ENCODE measurements at places on chromosomes 7 and 10.

GRCh38 chr10:48821692-48822091 is 117.9 kb downstream of the LRRC18 start:
- DNase-seq = no peak

- DNase-seq = no peak
Measured at GRCh38 chr7:130349911-130350782, 5.5 kb downstream of the CPA5 start.

GRCh38 chr10:89685936-89686335 is 15.5 kb upstream of the KIF20B start:
- DNase-seq = no peak

- DNase-seq = no peak
Measured at GRCh38 chr7:154906736-154907355, 96.1 kb downstream of the PAXIP1 start.

DNA sequence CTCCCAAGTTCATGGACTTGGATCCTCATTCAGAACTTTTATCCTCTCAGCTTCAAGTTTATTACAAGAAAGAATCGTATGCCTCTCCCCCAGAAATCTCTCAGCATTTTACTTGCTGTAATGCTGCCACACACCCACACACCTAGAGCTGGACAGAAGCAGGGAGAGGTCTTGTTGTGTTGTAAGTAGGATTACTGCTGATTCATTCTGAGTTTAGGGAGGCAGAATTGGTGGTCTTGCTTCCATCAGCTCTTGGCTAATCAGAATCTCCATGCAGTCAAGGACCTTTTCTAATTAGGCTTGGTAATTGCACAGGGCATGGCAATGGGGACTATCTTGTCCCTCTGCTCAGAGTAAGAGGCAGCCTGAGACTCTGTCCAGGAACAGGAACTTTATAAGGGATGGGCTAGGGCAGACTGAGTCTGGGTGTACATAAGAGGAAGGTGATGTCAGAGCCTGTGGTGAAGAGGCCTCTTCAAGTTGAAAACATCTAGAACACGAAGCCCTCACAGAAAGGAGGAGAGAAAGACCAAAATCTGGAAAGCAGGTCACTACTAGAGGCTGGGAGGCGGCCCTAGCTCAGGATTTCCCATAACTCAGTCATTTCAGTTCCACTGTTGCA is 7.0 kb upstream of the PTPRE start:
- DNase-seq = no peak

- peak; percentile 14 for DNase-seq
Measured at GRCh38 chr10:72426986-72427385, 72.3 kb upstream of the DNAJB12 start.

DNA sequence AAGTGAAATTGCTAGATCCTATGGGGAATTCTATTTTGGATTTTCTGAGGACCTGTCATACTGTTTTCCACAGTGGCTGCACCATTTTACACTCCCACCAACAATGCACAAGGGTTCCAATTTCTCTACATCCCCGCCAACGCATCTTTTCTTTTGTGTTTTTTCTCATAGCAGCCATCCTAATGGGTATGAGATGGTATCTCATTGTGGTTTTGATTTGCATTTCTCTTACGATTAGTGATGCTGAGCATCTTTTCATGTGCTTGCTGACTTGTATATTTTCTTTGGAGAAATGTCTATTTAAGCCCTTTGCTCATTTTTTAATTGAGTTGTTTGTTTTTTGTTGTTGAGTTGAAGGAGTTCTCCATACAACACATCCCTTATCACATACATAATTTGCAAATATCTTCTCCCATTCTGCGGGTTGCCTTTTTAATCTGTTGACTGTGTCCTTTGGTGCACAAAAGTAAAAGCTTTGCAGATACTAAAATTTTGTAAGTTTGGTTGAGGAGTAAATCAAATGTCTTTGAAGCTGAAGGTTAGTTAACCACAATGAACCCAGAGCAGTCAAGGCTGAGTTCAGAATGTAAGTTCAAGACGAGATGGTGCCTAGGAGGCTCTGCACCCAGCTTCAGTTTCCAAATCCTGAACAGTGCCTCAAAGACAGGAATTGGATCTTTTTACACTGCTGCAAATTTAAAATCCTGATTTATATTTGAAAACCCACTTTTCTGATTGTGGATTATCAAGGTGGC is 195.4 kb downstream of the COBL start:
- DNase-seq = no peak

- DNase-seq = no peak
Measured at GRCh38 chr10:117362313-117362712, 12.9 kb downstream of the PDZD8 start.

GRCh38 chr7:73717991-73718405 is 1.5 kb downstream of the STX1A start:
- no peak for DNase-seq
